ENCODE measurements at places on chromosomes 16 and 17.

GRCh38 chr17:65913326-65913850 is 278.5 kb downstream of the CEP112 start:
- no peaks in the 10 kb centered on the region for H3K27me3 ChIP-seq
- no peak overlapping the region for H3K4me3 ChIP-seq
- H3K4me1 ChIP-seq: no peaks in the 10 kb centered on the region
- no peaks in the 10 kb centered on the region for H3K36me3 ChIP-seq
- DNase-seq: peak; percentile 75

- no peak overlapping the region for H3K27ac ChIP-seq
- DNase-seq: no peak
- no peaks in the 10 kb centered on the region for H3K4me1 ChIP-seq
These were observed 337.9 kb downstream of the GRIN2A start for GRCh38 chr16:9844361-9844760.

DNA sequence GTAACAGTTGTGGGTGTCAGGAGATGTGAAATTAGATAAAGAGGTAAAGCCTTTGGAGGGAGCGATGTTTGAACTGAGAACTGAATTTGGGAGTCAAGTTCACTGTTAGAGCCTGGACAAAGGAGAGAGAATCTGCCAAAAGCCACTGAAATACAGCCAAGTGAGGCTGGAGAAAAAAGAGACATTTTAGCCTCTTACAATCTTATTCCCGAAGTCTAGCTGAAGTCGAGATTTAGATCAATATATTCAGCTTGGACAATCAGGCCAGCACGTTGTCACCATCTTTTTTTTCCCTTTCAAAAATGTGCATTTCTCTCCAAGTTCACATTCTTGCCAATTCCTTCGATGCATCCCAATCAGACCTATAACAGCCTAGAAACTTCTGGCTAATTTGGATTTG is 312.2 kb downstream of the RBFOX1 start:
- H3K27ac ChIP-seq: no peak overlapping the region
- DNase-seq: no peak
- no peak overlapping the region for H3K4me3 ChIP-seq
- H3K4me1 ChIP-seq: no peaks in the 10 kb centered on the region
- no peaks in the 10 kb centered on the region for H3K27me3 ChIP-seq

DNA sequence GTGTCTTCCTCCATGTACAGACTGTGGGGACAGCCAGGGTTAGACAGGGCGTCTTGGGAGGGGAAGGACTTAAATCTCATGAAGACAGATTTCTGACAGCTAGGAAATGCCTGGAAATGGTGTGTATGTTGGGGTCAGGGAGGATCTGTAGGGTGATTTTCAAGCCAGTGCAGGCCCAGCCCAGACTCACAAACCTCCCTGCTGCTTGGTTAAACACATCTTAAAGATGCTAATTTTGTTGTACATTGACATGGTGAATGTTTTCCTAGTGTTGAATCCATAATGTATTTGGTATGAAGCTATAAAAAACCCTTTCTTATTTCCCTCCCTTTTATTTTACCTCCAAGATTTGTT is 238.3 kb downstream of the CCDC182 start:
- peaks cover 7% of the 10 kb centered on the region for H3K36me3 ChIP-seq
- no peak for DNase-seq
- peak overlapping the region; percentile 77 for H3K27ac ChIP-seq
- no peak overlapping the region for H3K4me3 ChIP-seq
- no peaks in the 10 kb centered on the region for H3K27me3 ChIP-seq

DNA sequence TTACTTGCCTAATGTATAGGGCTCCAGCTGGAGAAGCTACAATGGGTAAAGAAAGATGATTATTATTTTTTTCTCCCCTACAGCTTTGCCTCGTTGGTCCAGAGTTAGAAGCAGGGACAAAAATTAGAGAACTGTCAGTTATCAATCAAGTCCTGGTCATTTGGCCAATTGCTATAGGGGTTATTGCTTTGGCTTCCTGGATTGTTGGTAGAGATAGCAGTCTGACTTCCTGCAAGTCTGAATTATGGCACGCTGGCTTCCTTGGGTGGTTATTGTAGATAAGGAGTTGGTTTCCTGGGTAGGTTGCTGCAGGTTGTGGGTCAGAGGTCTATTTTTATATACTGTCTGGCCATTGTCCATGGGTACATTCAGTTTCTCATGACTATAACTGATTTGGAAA is 84.7 kb upstream of the ELAC2 start:
- H3K27me3 ChIP-seq: no peaks in the 10 kb centered on the region
- peaks cover 4% of the 10 kb centered on the region for H3K4me1 ChIP-seq
- H3K36me3 ChIP-seq: no peaks in the 10 kb centered on the region
- no peak for DNase-seq
- no peak overlapping the region for H3K4me3 ChIP-seq
- no peak overlapping the region for H3K27ac ChIP-seq

GRCh38 chr17:76383546-76384221 is 725 bp upstream of the SPHK1 start:
- peaks cover 56% of the 10 kb centered on the region for H3K4me1 ChIP-seq
- peak overlapping the region; percentile 84 for H3K27ac ChIP-seq
- peaks cover 23% of the 10 kb centered on the region for H3K36me3 ChIP-seq
- H3K4me3 ChIP-seq: peak overlapping the region; percentile 58
- H3K27me3 ChIP-seq: peaks cover 37% of the 10 kb centered on the region
- no peak for DNase-seq

GRCh38 chr17:10394201-10394887 is 21.5 kb upstream of the MYH13 start:
- no peak overlapping the region for H3K27ac ChIP-seq
- H3K27me3 ChIP-seq: no peaks in the 10 kb centered on the region
- H3K4me1 ChIP-seq: no peaks in the 10 kb centered on the region
- H3K36me3 ChIP-seq: no peaks in the 10 kb centered on the region
- no peak overlapping the region for H3K4me3 ChIP-seq
- DNase-seq: no peak

DNA sequence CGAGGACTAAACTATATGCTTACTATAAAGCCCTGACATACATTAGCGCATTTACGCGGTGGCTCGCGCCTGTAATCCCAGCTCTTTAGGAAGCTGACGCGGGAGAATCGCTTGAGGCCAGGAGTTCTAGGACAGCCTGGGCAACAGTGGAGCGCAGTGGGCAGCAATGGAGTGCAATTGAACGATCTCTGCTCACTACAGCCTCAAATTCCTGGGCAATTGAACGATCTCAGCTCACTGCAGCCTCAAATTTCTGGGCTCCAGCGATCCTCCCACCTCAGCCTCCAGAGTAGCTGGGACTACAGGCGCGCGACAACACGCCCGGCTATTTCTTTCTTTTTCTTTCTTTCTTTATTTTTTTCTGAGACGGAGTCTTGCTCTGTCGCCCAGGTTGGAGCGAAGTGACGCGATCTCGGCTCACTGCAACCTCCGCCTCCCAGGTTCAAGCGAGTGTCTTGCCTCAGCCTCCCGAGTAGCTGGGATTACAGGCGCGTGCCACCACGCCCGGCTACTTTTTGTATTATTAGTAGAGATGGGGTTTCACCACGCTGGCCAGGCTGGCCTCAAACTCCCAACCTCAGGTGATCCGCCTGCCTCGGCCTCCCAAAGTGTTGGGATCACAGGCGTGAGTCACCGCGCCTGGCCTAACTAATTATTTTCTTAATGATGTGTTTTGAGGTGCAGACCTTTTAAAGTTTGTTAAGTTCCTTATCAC is 506 bp upstream of the COG7 start:
- H3K27me3 ChIP-seq: no peaks in the 10 kb centered on the region
- peak overlapping the region; percentile 72 for H3K4me3 ChIP-seq
- H3K4me1 ChIP-seq: peaks cover 8% of the 10 kb centered on the region

DNA sequence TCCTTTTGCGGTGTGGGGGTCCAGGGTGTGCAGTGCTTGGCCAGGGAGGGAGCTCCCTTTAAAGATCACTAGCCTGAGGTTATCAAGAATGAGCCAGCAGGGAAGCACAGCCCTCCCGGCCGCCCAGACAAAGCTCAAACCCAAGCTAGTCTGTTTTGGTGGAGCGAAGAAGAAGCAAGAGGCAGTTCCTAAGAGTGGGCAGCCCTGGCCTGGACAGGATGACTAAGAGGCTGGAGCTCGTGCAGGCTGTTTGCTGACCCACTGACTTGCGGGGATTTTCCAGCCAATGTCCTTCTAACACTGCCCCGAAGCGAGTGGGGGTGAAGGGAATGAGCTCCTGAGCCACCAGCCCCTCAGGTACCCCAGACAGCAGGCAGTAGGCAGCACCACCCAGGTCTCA is 134.4 kb downstream of the COPRS start:
- H3K27ac ChIP-seq: no peak overlapping the region
- DNase-seq: no peak
- H3K4me1 ChIP-seq: no peaks in the 10 kb centered on the region
- no peaks in the 10 kb centered on the region for H3K36me3 ChIP-seq
- H3K27me3 ChIP-seq: no peaks in the 10 kb centered on the region
- H3K4me3 ChIP-seq: no peak overlapping the region

- H3K4me3 ChIP-seq: no peak overlapping the region
- no peak for DNase-seq
- peak overlapping the region; percentile 33 for H3K27ac ChIP-seq
- H3K27me3 ChIP-seq: no peaks in the 10 kb centered on the region
These were observed 49.3 kb upstream of the WSB1 start for GRCh38 chr17:27244491-27245223.

DNA sequence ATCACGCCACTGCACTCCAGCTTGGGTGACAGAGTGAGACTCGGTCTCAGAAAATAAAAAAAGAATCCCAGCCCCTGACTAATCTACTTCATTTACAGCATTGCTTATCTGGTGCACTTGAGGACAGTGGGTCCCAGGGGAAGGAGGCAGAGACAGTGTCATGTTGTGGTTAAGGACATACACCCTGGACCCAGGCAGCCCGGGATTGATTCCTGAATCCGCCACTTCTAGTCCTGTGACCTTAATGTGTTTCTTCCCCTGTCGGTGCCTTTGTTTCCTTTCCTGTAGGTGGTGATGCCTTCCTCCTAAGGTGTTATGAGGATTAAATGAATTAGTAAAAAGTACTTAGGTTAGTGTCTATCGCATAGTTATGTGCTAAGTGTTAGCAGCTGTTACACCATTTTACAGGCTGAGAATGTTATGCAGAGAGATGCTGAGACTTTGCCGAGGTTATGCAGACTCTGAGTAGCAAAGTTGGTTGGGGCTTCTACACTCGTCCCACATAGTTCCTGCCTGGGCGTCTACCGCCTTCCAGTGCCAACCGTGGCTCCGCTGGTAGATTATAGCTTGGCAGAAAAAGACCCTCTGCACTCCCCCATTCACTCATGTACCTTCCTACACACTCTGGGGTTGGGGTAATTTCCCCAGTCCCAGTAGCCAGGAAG is 74.8 kb downstream of the RAB11FIP4 start:
- no peaks in the 10 kb centered on the region for H3K36me3 ChIP-seq
- no peak overlapping the region for H3K4me3 ChIP-seq
- no peak for DNase-seq
- no peak overlapping the region for H3K27ac ChIP-seq

DNA sequence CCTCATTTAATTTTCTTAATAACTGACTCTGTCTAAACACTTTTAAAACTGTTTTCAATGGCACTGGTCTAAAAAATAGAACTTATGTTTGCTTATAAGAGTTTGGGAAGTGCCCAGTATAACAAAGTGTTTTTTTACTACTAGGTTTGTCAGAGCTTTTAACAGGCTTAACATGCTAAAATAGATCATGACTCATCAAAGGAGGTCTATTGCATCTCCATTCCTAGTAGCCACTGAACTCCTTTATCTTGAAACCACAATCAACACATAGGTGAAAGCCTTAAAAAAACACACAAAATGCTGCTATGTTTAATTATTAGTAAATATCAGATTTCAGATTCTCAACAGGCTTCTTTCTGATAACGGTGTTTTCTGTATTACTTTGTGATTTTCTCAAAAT is 196.4 kb upstream of the KIF2B start:
- H3K36me3 ChIP-seq: no peaks in the 10 kb centered on the region
- H3K27me3 ChIP-seq: no peaks in the 10 kb centered on the region
- DNase-seq: no peak
- H3K4me3 ChIP-seq: no peak overlapping the region
- H3K27ac ChIP-seq: no peak overlapping the region

DNA sequence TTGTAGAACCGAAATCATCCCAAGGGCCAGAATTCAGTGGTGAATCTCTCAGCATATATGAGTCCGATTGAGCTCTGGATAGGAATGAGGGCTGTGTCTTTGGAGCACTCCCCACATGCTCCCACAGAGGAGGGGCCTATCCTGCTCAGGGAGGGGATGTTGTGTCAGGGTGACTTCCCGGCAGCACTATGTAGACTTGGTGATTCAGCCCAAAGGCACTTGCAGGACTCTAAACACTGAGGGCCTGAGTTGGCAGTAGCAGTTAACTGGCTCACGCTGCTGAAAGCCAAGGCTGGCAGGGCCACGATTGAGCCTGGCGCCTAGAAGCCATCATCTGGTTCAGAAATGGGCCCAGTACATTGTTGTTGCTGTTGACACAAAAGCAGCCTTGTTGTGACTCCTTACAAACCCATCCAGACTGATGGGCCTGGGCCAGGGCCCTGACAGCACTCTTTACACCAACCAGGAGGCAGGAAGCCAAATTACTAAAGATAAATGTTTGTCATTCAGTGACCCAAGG is 31.9 kb downstream of the NMT1 start:
- H3K36me3 ChIP-seq: peaks cover 69% of the 10 kb centered on the region
- no peak overlapping the region for H3K4me3 ChIP-seq

DNA sequence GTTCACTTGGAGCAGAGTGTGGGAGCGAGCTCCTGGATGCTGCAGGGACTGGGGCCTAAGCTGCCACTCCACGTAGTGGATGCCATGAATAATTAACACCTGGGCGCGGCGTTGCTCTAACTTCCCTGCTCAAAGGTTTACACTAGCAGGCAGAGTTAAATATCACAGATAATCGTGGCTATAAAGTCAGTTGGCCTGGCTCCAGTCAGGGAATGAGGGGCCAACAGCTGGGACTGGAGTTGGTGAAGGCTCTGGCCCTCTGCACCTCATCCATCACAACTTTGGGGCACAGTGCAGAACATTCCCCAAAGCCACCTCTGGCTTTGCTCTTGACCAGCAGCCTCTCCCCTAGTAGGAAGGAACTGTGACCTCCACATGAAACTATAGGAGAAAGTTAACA is 10.9 kb downstream of the HOXB4 start:
- no peaks in the 10 kb centered on the region for H3K27me3 ChIP-seq
- H3K36me3 ChIP-seq: peaks cover 28% of the 10 kb centered on the region
- H3K27ac ChIP-seq: peak overlapping the region; percentile 99
- H3K4me1 ChIP-seq: peaks cover 83% of the 10 kb centered on the region

- peaks cover 41% of the 10 kb centered on the region for H3K4me1 ChIP-seq
- no peak overlapping the region for H3K27ac ChIP-seq
- no peak for DNase-seq
- peak overlapping the region; percentile 24 for H3K4me3 ChIP-seq
- H3K36me3 ChIP-seq: peaks cover 16% of the 10 kb centered on the region
- peaks cover 31% of the 10 kb centered on the region for H3K27me3 ChIP-seq
These were observed 4.4 kb upstream of the HIC1 start for GRCh38 chr17:2050300-2051060.

- H3K4me1 ChIP-seq: no peaks in the 10 kb centered on the region
- H3K27ac ChIP-seq: no peak overlapping the region
- no peaks in the 10 kb centered on the region for H3K27me3 ChIP-seq
- no peaks in the 10 kb centered on the region for H3K36me3 ChIP-seq
These were observed 24.2 kb downstream of the GRB7 start for GRCh38 chr17:39761861-39762496.
